Stimulated activated CD4-positive, alpha-beta T cell treated with anti-CD3 and anti-CD28 coated beads, Interleukin-1b, Interleukin-23, amount 100 ng/mL, for 1 hour (primary cell): ENCODE measurements at places on chromosomes 5 and 9.

DNA sequence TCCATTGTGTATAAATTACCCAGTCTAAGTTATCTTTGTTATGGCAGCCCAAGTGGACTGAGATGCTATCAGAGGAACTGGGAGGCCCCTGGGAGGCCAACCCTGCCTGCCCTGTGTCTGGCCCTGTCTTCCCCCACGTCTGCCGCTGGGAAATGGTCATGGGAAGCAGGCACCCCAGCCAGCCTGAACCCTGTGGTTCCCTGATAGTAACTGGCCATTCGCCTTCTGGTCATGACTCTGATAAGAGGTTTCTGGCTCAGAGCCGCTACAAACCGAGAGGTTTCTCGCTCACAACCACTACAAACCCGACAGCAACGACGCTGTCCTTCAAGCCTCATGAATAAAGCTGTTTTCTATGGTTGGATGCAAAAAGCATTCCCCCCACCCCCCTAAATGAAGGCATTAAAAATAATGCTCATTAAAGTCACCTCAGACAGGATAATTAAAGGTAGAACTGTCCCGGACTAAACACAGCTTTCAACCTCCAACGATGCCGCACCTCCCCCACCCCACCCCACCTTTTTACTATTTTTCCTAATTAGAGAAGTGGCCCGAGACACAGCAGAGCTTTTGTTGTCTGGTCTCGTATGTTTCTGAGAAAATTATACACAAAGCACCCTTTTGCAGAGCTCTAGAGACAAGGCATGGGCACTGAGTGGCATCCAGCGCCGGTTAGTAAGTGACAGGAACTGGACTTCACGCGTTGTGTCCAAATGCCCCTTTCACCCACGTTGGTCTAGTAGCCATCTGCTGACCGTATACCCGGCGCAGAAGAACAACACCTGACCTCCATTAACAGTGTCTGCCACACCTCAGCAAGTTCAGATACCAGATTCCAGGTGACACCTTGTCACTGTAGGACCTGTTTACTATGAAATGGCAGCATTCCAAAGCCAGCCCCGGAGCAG lies 140.8 kb downstream of the COL23A1 start:
- no peak for DNase-seq

DNA sequence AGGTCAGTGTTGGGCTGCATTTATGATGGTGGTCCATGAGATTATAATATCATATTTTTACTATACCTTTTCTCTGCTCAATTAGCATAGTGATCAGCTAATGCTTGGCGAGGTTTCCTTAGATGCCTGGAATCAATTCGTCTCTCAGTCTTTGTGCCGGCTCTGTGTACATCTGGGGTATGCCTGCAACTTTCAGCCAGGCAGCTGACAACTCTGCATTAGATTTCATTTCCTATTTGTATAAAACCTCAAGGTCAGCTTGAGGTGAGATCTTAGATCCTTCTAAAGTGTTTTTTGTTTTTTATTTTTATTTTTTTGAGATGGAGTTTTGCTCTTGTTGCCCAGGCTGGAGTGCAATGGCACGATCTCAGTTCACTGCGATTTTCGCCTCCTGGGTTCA lies 86.8 kb downstream of the MELK start:
- DNase-seq, result no peak

DNA sequence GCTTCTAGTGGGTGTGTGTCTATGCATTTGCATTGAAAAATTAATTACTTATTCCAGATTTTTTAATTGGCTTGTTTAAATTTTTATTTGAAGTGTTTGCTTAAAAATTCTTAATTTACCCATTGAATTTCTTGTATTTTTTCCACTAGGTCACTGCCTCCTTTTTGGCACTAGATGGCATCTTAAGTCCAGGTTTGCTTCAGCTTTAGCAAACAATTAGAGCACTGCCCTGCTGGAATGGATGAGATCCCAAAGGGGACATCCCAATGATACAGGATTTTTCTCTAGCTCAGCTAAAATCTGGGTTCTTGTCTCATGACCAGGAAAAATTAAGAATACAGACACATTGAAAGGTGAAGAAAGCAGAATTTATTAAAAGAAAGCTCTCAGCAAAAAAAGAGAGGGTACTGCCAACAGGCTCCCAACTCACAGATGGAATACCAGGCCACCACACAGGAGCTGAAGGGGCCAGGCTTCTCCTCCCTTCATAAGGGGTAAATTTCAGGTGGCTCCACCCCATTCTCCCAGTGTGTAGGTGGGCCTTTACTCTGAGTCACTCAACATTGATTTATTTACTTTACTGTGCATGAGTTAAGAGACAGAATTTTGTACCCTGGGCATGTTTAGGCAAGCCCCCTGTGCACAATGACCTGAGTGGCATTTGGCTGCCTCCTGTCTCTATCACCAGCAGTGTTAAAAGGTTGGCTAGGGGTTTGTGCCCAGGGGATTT lies 532.4 kb downstream of the ANXA1 start:
- DNase-seq, result no peak

DNA sequence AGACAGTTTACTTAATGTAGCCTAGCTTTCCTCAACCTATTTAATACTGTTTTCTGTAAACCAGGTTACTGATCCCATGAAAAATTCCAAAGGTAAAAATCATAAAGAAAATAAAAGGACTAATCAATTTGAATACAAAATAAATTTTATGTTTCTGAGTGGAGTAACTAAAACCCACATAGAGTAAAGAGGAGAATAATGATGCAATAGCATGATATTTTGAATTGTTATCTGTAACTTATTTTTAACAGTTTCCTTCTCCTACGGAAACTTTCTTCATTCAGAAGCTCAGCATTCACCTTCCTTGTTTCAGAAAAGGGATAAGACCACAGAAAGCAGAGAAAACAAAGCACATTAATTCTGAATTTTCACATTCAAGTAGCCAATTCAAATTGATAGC lies 320.6 kb upstream of the NUDT12 start:
- no peak for DNase-seq

DNA sequence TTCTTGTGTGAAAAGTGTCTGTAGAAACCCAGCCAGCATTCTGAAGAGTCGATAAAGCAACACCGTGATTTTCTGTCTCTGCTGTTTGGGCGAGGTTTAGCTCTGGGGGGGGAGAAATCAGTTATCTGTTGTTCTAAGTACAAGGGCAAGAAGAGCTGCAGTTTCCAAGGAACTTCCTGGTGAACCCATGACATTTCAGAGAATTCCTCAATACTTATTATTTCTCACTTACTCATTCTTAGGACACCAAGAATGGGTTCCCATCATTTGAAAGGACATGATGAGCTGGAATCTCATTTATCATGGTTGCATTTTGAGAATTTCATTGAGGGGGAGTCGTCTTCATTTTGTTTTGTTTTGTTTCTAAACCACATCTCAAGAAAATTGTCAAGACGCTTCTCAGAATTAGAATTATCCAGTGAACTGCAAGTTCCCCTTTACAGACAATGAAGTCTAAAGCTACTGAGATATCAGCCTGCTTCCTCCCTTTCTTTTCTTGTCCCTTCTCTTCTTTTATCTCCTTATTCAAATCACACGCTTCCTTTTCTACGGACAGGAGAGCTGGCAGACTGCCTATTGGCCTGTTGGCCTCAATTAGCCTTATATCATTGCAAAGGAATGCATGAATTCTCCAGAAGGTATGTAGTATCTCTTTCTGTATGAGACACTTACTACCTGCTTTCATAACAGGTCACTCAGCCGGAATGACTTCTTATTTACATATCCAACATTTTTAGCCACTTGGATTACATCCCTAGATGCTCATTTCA lies 53.7 kb downstream of the ZNF462 start:
- no peak for DNase-seq

DNA sequence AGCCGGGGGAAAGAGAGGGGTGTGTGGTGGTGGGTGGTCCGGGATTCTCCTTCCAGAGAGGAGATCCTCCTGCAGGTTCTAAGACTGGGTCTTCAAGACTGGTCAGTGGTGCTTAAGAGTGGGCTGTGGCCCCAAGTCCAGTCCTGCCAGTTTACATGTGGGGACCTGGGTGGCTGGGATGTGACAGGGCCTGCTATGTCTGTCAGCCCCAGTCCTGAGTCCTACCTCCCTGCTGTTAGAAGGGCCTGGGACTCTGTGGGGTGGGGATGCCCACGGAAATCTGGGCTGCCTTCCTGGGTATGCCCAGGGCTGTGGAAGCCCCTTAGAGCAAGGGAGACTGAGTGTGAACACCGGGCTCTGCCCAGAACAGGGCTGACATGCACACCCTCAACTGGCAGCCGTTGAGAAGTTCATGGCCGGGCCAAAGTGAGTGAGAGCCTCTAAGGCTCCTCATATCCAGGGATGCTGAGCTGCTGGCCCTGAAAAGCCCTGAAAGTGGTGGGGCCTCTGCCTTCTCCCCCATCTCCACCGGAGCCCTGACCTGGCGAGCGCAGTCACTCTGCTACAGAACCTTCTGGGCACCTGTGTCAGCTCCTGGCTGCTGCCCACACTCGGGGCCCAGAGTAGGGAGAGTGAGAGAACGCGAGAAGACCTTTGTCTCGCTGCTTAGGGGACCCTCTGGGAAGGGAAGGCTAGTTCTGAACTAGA lies 1.7 kb downstream of the PHF2 start:
- no peak for DNase-seq
